ENCODE measurements at places on chromosomes 1 and 21. TPM values are rescaled to one million over a fixed set of nuclear protein-coding genes. Genes with fewer than 3 reads are reported as not detected.

Gene S100A7A
- not detected for total RNA-seq

Gene DDR2
- total RNA-seq: 0.51 TPM

Gene LCE6A
- total RNA-seq: not detected

Gene PRRX1
- not detected for total RNA-seq

Gene LEMD1
- not detected for total RNA-seq

Gene IL6R
- total RNA-seq: 25.5 TPM

Gene ANGPTL3
- total RNA-seq: not detected

Gene ACOT11
- total RNA-seq: 2.6 TPM

Gene LMX1A
- not detected for total RNA-seq

Gene CYYR1
- total RNA-seq: not detected

Gene KRTAP10-5
- not detected for total RNA-seq

Gene MOV10
- 33.0 TPM for total RNA-seq

Gene CRNN
- not detected for total RNA-seq

Gene RYR2
- 0.05 TPM for total RNA-seq

Gene MYBPH
- total RNA-seq: not detected

Gene DDAH1
- total RNA-seq: 9.0 TPM

Gene ANGPTL7
- total RNA-seq: not detected

Gene ZBTB21
- 6.3 TPM for total RNA-seq

Gene ALPL
- total RNA-seq: 0.43 TPM

Gene TSPEAR
- not detected for total RNA-seq

Gene FASLG
- not detected for total RNA-seq

Gene TPTE
- not detected for total RNA-seq

Gene WDR64
- not detected for total RNA-seq

Gene LYPD8
- 0.12 TPM for total RNA-seq

Gene ATP1A4
- total RNA-seq: not detected

Gene FOXD3
- total RNA-seq: 0.64 TPM

Gene KRTAP19-3
- total RNA-seq: not detected

Gene TLCD4
- total RNA-seq: 6.3 TPM

Gene OR2M3
- not detected for total RNA-seq

Gene TAS1R1
- total RNA-seq: not detected

Gene SMIM1
- 1.6 TPM for total RNA-seq

Gene SDC3
- 8.2 TPM for total RNA-seq

Gene FHAD1
- 0.54 TPM for total RNA-seq

Gene ERICH3
- not detected for total RNA-seq

Gene UBE2U
- not detected for total RNA-seq

Gene NUF2
- 23.4 TPM for total RNA-seq
